Activated CD8-positive, alpha-beta memory T cell treated with anti-CD3 and anti-CD28 coated beads, Interleukin-2, amount 10 ng/mL, durations not matched to agents 7 days and 5 days (primary cell): ENCODE measurements at places on chromosomes 13 and 19.

- peak; percentile 47 for DNase-seq
Observed at GRCh38 chr19:54551293-54551692, 22.3 kb upstream of the LILRA2 start.

DNA sequence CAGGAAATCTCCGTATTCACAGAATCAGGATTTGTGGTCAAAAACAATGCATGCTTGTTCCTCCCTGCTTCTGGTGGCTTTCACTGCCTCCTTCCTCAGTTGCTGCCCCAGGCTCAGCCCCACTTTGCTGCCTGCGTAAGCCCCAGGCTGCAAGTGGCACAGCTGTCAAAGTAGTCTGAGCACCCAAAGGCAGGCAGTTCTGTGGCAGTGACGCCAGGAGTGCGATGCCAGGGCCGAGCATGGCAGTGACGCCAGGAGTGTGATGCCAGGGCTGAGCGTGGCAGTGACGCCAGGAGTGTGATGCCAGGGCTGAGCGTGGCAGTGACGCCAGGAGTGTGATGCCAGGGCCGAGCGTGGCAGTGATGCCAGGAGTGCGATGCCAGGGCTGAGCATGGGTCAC, 77.3 kb upstream of the GPR183 start:
- DNase-seq = peak; percentile 42

DNA sequence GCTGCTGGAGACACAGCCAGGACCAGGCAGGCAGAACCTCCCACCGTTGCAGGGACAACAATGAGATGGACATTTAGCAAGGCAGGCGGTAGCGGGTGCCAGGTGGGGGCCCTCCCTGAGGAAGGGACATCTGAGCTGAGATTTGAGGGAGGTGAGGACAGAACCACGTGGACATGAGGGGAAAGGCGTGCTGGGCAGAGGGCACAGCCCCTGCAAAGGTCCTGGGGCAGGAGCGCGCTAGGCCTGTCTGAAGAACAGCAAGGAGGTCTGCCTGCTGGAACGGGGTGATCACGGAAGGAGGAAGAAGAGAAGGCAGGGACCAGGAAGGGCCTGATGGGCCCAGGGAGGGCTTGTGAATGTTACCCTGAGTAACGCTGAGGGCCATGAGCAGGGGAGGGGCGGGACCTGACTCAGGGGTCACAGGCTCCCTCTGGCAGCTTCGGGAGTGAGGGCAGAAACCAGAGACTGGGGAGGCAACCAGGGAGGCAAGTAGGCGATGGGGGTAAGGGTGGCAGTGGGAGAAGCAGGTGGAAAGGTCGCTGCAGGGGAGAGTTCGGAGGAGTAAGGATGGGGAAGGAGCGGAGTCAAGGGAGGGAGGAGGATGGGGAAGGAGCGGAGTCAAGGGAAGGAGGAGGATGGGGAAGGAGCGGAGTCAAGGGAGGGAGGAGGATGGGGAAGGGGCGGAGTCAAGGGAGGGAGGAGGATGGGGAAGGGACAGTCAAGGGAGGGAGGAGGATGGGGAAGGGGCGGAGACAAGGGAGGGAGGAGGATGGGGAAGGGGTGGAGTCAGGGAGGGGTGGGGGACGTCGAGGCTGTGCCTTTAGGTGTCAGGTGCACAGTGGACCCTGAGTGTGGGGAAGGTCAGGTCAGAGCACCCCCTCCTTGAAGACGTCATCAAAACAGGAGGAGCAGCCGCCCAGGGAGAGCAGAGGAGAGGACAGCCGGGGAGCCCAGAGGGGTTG, 15.7 kb upstream of the B3GNT3 start:
- no peak for DNase-seq

- no peak for DNase-seq
Observed at GRCh38 chr19:48881741-48882657, 9.8 kb downstream of the PPP1R15A start.

- DNase-seq = no peak
Observed at GRCh38 chr19:19371059-19371458, 34.4 kb upstream of the GATAD2A start.

DNA sequence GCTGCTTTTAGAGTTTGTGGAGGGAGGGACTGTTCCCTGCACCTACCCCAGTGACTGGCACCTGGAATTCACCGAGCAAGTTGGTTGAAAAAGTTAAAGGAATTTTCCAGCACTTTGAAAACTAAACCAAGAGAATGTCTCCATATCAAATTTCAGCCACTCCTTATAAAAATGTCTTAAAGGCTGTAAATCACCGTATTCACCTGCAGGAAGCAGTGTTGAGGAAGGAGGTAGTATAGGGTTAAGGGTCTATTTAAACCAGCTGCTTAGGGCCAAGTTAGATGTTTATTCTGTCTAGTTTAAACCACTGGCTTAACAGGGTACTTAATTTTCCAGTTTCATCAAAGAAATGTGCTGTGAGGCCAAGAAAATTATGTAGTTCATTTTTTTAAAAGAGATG, 3.8 kb upstream of the RAB20 start:
- peak; percentile 16 for DNase-seq

DNA sequence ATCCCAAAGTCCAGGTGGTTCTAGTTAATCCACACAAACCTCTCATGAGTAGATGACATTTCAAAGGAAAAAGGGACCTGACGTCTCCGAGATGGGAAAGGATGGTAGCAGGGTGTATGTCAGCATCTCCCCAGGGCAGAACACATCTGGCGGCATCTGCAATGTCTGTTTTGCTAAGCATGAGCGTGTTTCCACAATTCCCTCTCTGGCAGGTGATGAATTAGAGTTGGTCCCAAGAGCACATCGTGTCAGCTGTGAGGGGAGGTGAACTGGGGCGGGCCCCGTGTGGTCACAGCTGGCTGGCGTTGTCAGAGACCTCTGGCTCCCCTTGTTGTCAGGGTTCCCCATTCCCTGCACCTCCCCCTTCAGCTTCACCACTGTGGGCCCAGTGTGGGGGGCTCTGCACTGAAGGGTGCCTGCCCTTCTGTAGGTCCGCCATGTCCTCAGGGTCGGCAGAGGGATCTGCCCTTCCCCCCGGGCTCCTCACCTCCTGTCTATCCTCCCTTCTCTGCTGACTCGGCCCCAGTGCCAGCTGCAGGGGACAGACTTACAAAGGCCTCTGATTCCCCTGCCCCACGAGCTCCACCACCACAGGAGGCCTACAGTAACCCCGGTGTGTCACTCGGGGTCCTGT, 58.2 kb downstream of the CDADC1 start:
- DNase-seq = no peak

DNA sequence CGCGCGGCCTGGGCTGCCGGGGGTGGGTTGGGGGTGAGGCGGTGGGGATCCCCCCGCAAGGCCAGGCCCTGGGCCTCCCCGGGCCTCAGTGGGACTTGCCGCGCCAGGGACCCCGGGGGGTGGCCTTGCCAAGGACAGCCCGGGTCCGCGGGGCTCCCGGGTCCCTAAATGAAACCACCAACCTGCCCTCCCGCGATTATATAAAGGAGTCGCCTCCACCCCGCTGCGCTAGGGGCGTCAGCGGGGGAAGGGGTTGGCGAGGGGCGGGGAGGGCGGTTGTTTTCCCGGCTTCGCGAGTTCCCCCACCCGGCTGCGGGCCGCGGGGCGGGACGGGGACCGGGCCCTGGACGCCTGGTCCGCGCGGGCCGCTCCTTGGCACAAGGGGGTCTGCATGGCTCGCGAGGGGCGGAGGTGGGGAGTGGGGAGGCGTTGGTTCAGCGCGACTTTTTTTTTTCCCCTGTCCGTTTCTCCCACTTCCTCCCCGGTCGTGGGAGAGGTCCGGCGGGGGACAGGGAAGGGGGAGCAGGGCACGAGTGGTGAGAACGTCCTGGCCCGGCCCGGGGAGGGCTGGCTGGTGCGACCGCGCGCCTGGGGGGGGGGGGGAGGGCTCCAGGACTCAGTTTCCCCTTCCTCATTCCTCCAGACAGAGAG, 822 bp upstream of the ZBTB7A start:
- peak; percentile 67 for DNase-seq

GRCh38 chr13:36819739-36820090, 693 bp downstream of the RFXAP start:
- peak; percentile 71 for DNase-seq

DNA sequence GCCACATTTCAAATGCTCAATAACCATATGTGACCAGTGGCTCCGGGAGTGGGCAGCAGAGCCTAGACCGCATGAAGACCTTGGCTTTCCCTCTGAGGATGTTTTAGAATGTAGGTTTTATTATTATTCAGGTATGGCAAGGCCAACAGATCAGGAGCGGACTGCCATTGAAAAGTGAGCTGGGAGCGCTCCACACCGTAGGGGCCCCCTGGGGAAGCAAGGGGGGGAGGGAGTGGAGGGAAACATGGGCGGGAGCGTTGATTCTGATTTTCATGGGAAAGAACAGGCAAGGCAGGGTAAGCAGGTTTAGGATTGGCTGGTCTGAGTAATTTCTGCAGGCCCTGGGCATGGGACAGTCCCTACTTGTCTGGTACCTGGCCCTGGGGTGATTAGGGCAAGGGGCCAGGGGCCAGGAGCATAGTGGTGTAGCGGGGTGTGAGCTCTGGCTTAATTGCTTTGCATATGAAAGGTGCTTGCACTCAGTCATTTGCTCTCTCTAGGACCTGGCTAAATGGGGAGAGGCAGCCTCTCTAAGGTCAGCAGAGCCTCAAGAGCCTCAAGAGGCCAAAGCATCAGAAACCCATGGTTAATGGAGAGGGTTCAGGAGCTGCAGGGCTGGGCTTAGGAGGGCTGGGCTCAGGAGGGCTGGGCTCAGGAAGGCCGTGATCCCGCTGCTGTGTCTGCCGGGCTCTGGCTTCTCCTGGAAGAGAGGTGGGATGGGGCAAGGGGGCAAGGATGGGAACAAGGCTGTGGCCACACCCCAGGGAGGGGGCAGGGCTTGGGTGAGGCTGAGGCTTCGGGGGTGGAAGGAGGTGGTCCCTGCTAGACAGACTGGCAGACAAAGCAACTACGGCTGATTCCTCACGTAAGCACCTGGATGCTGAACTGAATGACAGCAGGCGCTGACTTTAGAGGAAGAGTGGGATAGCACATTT, 82.0 kb upstream of the WASF3 start:
- DNase-seq = no peak
